ENCODE measurements at places on chromosomes 5 and 9.

- DNase-seq, result no peak
These were observed 35.6 kb downstream of the TLR4 start for GRCh38 chr9:117739624-117740347.

DNA sequence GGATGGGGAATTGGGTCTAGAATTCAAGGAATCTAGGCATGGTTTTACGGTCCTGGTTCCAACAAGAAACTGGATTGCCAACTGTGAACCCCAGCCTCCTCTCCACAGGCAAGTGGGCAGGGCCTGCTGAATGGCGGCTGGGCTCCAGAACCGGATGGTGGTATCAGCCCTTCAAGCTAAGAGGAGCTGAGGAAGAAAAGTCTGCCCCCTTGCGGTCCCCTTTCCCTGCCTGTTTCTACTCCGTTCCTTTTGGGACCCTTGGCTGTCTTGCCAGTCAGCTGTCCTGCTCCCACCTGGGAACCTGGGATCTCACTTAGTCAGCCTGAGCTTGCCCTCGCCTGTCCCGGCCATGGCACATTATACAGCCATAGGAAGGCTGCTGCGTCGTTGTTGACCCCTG, 234.4 kb upstream of the DAPK1 start:
- DNase-seq, result no peak

DNA sequence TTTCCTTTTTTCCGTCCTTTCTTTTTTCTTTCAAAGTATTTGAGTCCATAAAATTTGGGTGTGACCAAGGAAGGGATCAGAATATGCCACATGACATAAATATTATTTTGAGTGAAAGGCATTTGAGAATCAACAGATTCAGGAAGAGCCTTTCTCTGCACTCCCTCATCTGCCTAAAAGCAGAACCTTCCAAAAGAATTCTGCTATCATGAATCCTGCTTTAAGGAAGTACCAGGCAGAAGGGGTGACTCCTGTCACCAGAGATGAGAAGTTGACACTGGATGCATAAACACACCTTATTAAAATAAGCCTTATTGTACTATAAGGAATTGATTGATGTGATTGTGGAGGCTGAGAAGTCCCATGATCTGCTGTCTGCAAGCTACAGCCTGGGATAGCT, 196.7 kb downstream of the SREK1 start:
- no peak for DNase-seq

GRCh38 chr5:173855162-173855994, 32.8 kb upstream of the CPEB4 start:
- no peak for DNase-seq

All from amniotic stem cell (primary cell).